Right cardiac atrium (tissue), 5 donors: ENCODE measurements at places on chromosomes 11 and 22. TPM values are rescaled to one million over a fixed set of nuclear protein-coding genes. Genes with fewer than 3 reads are reported as not detected.

- no peak for DNase-seq
Measured at GRCh38 chr11:34151166-34151565, 45.7 kb downstream of the NAT10 start.

- no peak for DNase-seq
Measured at GRCh38 chr11:87491381-87491780, 453.6 kb downstream of the TMEM135 start.

DNA sequence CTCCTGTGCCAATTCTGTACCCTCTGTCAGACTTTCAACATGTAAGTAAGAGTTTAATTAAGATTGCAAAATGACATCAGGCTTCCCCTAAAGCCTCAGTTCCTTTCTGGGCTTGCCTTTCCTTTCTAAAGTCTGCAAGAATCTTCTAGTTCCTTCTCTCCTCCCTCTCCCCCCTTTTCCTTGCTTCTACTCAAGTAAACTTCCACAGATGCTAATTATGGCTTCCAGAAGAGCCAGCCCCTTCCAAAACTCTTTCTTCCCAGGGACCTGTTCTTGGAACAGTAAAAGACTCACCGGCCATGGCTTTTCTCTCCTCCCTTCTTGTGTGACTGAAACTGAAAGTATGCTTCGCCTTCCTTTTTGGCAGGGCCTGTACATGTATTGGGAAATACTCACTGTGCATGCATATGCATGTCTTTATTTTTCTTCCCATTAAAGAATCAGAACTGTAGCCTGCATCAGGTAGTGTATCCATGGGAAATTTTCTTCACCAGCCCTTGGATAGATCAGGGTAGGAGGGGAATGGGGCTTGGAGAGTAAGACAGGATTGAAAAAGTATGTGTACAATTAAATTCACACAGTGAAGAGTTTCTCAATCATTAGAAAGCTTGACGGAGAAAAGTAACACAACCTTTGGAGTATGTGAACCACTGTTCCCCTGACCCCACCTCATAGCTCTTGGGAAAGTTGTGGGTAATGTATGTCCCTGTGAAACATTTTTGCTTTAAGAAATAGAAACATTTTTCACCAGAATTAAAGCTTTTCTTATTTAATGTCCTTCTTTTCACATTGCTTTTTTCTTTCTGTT is at the start of gene CASP1:
Gene CASP1, minus strand, starts transcription at position 332 of the 808 bp plus-strand sequence. Its CDS starts 31 bp downstream, at position 301.
- no peak for DNase-seq

GRCh38 chr22:46514592-46515207 is 22.7 kb downstream of the CELSR1 start:
- peak; percentile 51 for DNase-seq

Gene TIMP3
- total RNA-seq: 671 TPM

Gene IL18
- 4.7 TPM for total RNA-seq

Gene CREBZF
- 16.1 TPM for total RNA-seq

Gene SAA1
- 2.4 TPM for total RNA-seq
